Left cardiac atrium (tissue), 4 donors: ENCODE measurements at places on chromosomes 11 and 22.
A peak's percentile ranks its signal among the peaks of the same experiment; 100 is the strongest.

- DNase-seq = no peak
Measured at GRCh38 chr11:786235-787083, 3.4 kb downstream of the CEND1 start.

DNA sequence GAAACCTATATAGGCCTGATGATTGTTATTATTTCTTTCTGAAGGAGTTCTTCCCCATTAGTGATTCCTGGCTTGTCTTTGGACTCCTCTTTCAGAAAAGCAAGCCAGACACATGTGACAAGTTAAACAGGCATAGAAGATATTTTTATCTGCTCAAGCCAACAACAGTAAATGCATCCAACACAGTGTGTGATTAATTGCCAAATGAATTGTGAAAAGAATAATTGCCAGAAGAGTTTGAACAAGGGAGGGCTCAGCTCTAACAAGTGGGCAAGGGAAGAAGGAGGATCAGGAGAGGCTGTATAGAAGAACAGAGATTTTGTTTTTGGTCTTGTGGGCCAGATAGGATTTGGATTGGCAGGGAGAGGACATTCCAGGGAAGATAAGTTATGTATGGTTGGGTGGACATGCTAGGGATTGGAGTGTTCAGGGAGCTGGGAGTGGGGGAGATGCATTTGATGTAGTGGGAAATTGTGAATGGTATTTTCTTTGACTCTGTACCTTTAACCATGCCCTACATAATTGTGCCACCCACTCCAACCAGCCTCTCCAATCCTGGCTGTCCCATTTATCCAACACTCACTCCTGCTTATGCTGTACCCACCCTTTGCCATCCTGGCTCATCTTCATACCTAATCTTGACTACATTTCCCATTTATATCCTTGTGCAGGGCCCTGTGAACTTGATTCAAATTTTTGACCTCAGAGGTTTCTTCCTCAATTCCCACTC lies 172.8 kb downstream of the RRAS2 start:
- DNase-seq = no peak

DNA sequence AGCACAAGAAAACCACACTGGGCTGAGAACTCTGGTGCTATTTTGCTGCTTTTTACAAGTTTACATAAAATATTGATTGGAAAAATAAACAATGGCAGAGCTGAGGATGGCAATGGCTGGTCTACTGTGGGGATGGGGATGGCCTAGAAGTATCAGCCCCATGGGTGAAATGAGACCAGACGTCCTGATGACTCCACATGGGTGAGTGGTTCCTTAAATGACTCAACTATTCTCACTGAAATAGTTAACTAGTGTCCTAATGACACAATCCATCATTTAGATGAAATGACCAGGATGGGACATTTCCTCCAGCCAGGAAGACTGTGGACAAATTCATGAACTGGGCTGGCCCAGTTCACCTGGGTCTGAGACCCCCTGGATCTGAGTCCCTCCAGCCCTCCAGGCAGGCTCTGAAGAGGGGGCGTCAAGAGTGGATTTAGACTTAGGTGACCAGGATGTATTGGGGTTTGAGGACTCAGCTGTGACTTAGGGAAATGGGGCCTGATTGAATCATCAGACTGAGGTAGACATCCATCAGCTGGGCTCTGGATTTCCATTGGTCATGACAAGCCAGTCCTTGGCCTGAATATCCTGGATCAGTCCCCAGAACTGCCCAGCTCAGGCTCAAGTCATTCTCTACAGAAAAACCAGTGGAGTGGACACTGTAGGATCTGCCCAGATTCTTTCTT lies 98.2 kb upstream of the IGLL5 start:
- no peak for DNase-seq

DNA sequence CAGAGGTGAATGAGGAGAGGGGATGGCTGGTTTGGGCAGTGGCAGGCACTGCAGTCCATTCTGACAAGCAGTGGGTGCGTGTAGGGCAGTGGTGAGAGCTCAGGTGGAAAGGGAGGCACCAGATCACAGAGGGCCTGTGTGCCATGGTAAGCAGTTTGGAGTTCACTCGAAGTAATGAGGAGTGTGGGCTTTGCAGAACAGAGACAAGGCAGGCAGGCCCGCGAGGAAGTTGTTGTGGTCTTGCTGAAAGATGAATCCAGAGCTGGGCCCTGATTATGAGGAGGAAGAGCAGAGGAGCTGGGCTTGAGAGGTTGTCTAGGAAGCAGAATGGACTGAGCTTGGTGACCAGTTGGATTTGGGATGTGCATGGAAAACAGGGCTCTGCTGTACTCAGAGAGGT lies 1.6 kb upstream of the DNAJB13 start:
- DNase-seq = no peak

- no peak for DNase-seq
Measured at GRCh38 chr11:72535194-72535547, 100.8 kb upstream of the CLPB start.

DNA sequence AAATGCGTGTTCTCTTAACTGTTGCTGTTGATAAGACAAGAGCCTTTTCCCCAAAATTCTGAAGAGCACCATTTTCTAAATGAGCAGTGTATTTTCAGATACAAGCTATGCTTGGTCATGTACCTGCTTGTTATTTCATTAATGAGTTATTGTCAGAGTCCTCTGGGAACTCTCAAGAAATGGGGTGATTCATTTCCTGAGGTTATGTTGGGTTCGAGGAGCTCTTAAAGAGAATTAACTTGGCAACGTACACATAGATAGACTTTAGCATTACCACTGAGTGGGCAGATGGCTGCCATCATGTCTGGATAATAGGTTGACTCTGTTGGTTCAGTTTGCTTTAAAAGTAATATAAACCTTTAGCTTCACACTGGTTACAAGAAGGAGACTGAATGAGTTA lies 87.9 kb upstream of the SORL1-AS1 start:
- DNase-seq = no peak

GRCh38 chr11:111540937-111541253 lies 375 bp downstream of the LAYN start:
- DNase-seq = no peak

DNA sequence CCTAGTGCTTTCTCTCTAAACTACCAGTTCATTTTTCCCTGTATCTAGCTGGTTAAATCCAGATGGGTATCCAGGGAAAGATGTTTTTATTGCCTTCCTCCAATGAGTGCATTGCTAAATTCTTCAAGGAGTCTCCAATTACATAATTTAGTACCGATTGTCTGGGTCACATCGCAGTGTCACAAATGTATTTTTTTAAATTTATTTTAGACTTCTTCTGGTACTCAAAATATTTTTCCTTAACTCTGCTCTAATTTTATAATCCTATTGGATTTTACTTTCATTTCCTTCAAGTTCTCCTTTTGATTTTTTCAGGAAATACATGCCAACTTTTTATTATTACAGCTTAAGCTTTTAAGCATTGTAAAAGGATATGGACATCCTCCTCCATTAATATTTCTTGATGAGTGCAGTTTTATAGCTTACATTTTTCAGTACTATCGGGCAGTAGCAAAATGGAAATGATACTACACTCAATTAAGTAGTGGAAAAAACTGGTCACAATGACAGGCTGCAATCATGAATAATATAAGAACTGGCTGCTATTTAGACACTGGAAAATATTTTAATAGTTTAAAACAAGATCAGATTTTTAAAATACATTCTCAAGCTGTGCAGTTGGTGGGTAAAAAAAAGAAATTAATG lies 20.3 kb downstream of the BBOX1 start:
- DNase-seq = no peak

DNA sequence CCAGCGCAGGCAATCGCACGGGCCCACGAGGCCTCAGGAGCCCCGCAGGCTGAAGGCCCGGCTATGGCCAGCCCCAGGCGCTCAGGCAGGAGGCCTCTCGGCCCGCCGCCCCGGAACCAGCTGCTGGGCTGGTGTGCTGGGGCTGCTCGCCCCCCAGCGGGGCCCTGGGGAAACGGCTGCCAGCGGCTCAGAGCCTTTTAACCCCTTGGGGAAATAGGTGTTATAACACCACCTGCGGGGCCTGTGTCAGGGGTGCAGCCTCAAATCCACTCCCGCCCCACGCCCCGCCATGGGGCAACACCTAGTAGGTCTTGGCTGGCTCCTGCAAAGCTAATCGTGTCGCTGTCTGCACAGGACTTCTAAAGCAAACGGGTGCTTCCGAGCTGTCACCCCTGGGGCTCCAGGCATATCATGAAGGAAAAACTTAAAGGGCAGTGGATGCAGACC lies 237.4 kb downstream of the TTC28 start:
- DNase-seq = peak; percentile 76

DNA sequence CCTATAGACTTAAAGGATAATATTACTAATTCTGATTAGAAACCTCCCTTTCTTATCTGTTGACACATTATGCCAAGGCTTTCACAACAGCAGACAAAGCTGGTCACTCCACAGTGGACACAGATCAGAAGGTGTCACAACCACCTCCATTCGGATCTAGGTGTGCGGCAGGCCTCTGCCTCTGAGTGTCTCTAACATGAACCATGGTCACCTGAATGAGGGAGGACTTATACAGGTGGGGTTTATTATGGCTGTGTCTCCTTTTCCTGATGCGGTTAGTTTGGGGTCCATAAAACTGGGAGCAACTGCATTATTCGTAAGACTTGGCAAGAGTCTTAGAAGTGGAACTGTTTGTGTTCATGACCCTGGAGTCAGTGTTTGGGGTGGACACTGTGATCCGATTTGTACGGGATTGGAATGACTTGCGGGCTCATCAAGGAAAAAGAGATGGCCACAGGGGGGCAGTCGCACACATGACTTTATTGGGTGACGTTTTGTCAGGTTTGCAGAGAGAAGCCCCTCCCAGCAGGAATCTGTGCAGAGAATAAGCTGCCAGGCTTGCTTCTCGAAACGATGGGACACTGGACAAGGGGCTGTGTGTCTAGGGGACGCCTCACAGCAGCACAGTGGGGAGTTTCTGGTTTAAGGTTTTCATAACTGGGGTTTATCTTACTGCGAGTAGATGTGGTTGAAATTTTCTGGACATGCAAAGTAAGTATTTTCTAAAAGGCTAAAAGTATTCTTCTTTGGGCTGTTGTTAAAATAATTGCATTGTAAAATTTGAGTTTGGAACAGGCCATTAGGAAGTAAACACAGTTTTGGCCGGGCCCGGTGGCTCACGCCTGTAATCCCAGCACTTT lies 90.6 kb downstream of the GAB4 start:
- DNase-seq = peak; percentile 66

DNA sequence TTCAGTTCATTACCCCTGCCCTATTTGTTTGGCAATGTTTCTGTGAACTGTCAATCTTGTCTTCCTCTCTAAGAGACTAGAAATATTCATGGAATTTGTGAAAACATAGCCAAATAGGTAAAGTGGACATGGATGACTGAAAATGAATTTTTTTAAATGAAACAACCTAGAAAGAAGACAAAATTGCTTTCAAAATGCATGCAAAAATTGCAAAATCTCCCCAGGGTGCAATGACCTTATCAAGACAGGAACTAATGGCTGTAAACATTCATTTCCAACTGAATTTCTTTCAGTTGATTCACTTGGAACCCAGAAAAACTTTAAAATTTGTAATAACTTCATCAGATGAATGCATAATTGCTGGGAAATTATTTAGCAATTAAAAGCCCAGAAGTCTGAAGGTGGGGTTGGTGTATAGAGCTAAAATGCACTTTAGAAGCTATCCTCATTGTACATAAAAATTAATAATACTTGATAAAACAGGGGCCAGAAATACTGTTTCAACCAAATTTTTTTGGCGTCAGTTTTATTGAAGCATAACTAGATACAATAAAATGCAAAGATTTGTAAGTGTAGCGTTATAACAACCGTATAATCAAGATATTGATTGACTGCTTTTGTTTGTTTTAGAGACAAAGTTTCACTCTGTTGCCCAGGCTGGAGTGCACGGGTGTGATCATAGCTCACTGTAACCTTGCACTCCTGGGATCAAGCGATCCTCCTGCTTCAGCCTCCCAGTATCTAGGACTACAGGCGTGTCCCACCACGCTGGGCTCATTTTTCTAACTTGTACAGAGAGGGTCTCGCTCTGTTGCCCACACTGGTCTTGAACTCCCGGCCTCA lies 27.6 kb upstream of the SLC35C1 start:
- no peak for DNase-seq

GRCh38 chr22:20639343-20639742 lies 131.9 kb downstream of the MED15 start:
- DNase-seq = no peak

- no peak for DNase-seq
Measured at GRCh38 chr11:130964058-130964792, 47.9 kb upstream of the SNX19 start.

DNA sequence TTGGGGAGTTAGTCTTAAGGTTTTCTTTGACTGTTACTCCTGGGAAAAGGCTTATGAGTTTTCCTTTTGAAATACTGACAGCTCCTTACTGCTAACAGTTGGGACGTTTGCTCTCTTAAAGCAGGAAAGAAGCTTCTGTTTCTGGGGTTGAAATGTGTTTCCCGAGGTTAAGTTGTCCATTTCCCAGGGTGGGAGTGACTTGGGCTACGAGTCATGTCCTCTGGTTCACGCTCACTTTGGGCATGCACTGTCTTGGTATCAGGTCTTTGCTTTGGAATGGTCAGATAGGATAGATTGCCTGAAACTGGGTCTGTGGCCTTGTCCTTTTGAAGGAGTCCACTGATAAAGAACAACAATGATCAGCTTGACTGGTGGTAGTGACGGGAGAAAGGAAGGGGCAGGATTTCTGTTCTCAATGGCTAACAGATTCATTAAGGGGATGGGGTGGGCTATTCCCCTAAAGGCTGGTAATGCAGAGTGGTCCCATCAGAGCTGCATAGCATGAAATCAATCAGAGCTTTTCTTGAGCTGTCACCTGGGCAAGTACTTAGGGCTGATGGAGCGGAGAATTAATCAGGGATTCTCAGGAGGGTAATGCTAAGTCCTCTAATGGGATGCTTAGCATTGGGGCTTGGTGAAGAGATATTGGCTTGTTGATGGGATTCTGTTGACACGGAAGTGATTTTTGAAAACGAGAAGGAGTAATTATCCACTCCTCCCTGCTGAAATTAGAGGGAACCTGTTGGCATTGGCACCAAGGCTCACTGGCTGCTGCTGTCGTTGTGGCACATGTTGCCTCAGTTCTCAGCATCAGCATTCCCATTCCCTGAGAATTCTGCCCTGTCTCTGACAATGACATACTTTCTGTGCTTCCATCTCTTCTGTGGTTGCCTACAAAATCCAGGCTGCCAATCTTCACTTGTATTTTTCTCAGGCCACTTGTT lies 81.6 kb downstream of the TEAD1 start:
- no peak for DNase-seq

GRCh38 chr11:27464909-27465308 lies 7.7 kb downstream of the LGR4 start:
- DNase-seq = no peak

GRCh38 chr22:38632528-38632927 lies 23.7 kb downstream of the FAM227A start:
- no peak for DNase-seq

- no peak for DNase-seq
Measured at GRCh38 chr11:123454060-123454651, 24.1 kb downstream of the GRAMD1B start.
